ENCODE measurements at places on chromosomes 16 and 17.

DNA sequence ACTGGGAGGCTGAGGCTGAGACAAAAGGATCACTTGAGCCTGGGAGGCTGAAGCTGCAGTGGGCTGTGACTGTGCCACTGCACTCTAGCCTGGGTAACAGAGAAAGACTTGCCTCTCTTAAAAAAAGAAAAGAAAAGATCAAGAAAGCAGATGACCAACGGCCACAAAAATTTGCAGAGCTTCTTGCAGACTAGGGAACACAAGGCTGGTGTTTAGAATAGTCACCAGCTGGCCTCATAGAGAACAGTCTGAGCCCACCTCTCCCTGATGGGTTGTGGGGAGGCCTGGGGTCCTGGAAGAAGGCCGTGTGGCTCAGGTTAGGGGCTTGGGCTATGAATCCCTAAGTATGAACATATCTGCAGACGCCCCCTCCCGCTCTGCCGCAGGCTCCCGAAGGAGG lies 73.7 kb upstream of the MED9 start:
- DNase-seq = no peak

DNA sequence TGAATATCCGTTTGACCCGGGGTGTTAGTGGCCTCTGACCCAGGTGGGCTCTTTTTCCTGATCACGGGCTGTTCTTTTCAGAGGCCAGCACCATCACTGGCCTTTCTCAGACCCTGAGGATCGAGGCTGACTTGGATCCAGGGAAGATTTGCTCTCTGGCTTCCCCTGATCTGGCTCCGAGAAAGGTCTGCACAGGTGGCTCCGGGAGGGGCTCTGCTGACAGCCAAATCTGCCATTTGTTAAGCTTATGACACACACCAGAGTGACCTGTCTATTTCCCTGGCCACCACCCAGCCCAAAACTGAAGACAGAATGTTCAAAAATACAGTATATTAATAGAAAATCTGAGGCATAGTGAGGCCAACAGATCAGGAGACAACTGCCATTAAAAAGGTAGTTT lies 221.8 kb upstream of the TNRC6C start:
- DNase-seq = no peak

GRCh38 chr17:61405686-61406536 lies 6.3 kb downstream of the TBX2 start:
- DNase-seq = peak; percentile 14

- DNase-seq = no peak
Observed at GRCh38 chr17:61997664-61998063, 67.4 kb downstream of the MED13 start.

GRCh38 chr16:58863042-58863441 lies 128.9 kb upstream of the GOT2 start:
- no peak for DNase-seq

DNA sequence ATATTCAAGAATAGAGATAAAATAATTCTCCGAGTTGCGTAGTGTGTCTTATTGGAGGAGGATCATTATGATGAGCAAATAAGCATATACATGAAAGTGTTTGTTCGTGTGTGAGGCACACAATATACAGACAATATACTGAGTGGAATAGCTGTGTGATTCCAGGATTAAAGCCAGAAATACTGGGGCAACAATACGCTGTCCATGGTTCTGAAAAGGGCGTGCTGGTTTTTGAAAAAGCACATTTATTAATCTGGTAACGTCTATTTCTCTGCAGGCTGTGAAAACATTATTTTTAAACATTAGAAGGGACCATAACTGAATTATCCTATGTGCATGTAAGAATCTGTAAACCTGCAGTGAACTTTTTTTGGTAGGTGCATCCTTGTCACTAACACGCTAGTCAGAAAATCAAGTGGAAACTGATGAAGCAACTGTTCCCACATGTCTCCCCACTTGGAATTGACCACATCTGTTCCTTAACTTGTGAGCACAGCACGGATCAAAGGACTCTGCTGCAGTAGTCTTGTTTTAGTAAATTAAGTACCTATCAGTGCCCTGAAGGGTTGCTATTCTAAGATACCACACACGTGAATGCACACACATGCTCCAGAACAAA lies 346.0 kb downstream of the GRIN2A start:
- no peak for DNase-seq

DNA sequence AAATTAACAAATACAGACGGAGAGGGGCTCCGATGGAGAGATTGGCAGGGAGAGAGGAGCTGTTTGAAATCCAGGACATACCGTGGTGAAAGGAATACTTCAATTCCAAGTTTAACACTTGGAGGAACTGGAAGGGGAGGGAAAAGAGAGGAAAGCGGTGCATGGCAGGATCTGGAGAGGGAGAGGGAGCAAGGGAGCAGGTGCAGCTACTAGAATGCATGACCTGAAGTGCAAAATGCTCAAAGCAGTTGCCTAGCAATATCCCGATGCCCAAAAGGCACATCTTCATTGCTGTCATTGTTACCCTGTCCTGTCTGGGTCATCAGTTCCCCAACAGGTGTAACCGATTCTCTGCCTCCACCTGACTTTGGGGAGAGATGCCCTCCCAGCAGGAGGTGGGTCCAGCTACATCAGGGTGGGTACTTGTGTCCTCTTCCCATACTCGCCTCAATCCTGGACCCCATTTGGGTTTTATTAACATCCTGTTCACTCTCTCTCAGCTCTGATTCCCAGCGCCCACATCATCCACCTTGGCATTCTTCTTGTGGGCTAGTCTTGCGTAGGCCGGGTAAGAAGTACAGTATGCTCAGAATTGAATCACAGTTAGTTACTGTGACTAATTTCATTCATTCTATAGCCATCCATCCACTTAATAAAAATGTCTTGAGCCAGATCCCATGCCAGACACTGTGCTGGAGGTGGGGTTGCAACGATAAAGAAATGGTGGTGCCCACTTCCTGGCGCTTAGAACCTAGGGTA lies 37.4 kb upstream of the EMP2 start:
- no peak for DNase-seq

- DNase-seq = no peak
Observed at GRCh38 chr16:65895906-65896305, 470.6 kb upstream of the CDH5 start.

GRCh38 chr17:45098869-45099616 lies 33.3 kb downstream of the PLCD3 start:
- DNase-seq = peak; percentile 85

All from 8988T (cell line).